ENCODE measurements at places on chromosomes 7 and 10.

DNA sequence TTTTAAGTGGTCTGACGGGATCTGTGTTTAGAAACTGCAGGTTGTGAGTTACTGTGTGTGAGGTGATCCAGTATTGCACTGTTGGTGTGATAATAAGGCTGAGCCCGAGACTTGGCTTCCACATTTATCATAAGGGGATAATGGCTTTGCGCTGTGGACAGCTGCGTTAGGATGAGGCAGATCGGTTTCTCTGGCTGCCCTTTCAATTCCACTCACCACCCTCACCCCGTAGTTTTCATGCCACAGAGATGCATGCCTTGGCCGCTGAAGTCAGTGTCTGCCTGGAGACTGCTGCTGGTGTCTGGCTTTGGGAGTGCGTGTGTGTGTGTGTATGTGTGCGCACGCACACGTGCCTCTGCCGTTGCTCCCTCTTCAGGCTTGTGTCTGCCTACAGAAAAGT, 273.0 kb downstream of the CCDC3 start:
- peaks cover 9% of the 10 kb centered on the region for H3K4me1 ChIP-seq
- no peak overlapping the region for H3K27ac ChIP-seq
- H3K27me3 ChIP-seq = no peaks in the 10 kb centered on the region
- H3K36me3 ChIP-seq = no peaks in the 10 kb centered on the region

DNA sequence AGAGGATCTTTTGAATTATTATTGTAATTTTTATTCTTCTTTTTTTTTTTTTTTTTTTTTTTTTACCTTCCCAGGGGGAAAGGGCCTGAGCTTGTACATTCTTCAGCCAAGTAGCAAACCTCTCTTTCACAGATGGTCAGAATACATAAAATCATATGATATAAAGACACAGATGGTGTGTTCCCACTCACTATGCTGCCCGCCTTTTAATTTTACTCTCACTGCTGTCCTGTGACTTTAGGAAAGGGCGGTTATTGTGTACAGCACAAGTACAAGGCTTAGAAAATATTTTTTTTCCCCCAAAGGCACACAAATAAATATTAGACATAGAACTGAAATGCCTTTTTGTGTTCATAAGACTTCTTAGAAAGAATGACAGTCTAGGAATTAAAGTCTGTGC, 213.6 kb downstream of the RPS24 start:
- H3K4me3 ChIP-seq = no peak overlapping the region
- peaks cover 20% of the 10 kb centered on the region for H3K4me1 ChIP-seq
- no peak overlapping the region for H3K27ac ChIP-seq
- no peak for DNase-seq
- no peaks in the 10 kb centered on the region for H3K36me3 ChIP-seq

- H3K27ac ChIP-seq = no peak overlapping the region
- no peak overlapping the region for H3K4me3 ChIP-seq
- no peak for DNase-seq
- no peaks in the 10 kb centered on the region for H3K27me3 ChIP-seq
- H3K4me1 ChIP-seq = no peaks in the 10 kb centered on the region
Observed at GRCh38 chr10:76743169-76743568, 894.4 kb downstream of the KCNMA1 start.

GRCh38 chr7:47031786-47032535, 550.0 kb downstream of the TNS3 start:
- H3K27me3 ChIP-seq = no peaks in the 10 kb centered on the region
- no peak overlapping the region for H3K4me3 ChIP-seq
- no peaks in the 10 kb centered on the region for H3K36me3 ChIP-seq
- no peak overlapping the region for H3K27ac ChIP-seq
- H3K4me1 ChIP-seq = no peaks in the 10 kb centered on the region

GRCh38 chr10:118447478-118448270, 105.5 kb upstream of the FAM204A start:
- H3K4me3 ChIP-seq = no peak overlapping the region
- H3K4me1 ChIP-seq = no peaks in the 10 kb centered on the region
- peaks cover 38% of the 10 kb centered on the region for H3K27me3 ChIP-seq
- H3K36me3 ChIP-seq = no peaks in the 10 kb centered on the region

GRCh38 chr7:25843467-25843866, 308.5 kb upstream of the NFE2L3 start:
- H3K27me3 ChIP-seq = peaks cover 8% of the 10 kb centered on the region
- peaks cover 15% of the 10 kb centered on the region for H3K4me1 ChIP-seq
- H3K27ac ChIP-seq = no peak overlapping the region
- H3K4me3 ChIP-seq = no peak overlapping the region
- no peak for DNase-seq
- H3K36me3 ChIP-seq = no peaks in the 10 kb centered on the region

GRCh38 chr10:122172361-122173008, 98.6 kb upstream of the BTBD16 start:
- no peak for DNase-seq
- H3K36me3 ChIP-seq = no peaks in the 10 kb centered on the region
- no peak overlapping the region for H3K4me3 ChIP-seq
- H3K27ac ChIP-seq = no peak overlapping the region

- no peak overlapping the region for H3K4me3 ChIP-seq
- no peaks in the 10 kb centered on the region for H3K4me1 ChIP-seq
- H3K27me3 ChIP-seq = no peaks in the 10 kb centered on the region
- H3K27ac ChIP-seq = no peak overlapping the region
Observed at GRCh38 chr7:106092204-106092603, 19.9 kb downstream of the SYPL1 start.

DNA sequence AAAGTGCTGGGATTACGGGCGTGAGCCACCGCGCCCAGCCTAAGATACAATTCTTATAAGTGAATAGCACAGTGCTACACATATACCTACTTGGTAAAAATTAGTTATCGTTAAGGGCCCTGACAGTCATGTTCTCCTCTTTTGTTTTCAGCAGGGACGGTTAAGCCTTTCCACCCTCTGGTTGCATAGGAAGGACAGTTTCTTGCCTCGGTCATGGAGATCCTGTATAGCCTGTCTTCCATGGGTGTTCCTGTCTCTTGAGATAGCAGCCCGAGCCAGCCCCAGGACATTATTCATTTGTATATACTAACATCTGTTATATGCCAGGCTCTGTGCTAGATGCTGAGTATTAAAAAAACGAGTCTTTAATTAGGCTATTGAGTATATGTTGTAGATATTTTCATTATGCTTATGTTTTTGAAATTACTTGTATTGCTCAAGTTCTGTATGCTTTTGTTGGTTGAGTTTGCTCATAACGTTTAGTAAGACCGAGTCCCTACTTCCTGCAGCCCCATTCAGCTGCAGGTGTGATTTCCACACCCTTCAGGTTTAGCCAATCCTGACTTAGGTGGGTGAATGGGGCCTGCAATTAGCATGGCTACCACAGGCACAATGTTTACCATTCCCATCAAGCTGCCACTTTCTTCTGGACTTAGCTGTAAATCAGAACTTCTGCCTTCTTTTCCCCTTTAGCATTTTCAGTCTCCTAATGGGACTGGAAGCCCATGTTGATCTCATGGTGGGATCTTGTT, 24.8 kb downstream of the CCSER2 start:
- H3K4me1 ChIP-seq = peaks cover 56% of the 10 kb centered on the region
- peak overlapping the region; percentile 44 for H3K27ac ChIP-seq
- no peak overlapping the region for H3K4me3 ChIP-seq
- H3K27me3 ChIP-seq = no peaks in the 10 kb centered on the region
- DNase-seq = no peak
- H3K36me3 ChIP-seq = no peaks in the 10 kb centered on the region

DNA sequence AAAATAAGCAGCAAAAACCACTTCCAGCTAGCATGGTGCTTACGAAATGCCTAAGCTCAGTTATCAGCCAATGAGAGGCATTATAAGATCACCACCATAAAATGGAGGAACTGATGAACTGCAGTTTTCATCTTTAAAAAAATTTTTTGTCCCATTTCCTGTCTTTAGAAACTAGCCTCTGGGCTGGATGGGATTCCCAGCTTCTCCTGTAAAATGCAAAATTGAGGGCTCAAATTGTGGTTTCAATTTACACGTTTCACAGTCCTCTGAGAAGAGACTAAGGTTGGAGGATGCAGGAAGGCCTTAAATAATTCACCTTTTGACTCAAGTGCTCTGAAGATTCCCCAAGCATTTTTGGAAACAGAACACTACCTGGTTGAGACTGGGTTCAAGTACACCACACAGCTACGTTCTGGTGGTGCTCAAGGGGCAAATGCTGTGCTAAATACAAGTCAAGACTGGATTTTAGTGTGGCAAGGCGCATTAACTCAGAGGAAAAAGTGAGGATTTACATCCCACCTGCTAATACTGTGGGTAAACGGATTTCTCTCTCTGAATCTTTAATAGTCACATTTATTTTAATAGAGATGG, 951 bp downstream of the ZNF25 start:
- H3K4me3 ChIP-seq = peak overlapping the region; percentile 73
- peaks cover 22% of the 10 kb centered on the region for H3K4me1 ChIP-seq
- no peak for DNase-seq
- H3K27ac ChIP-seq = peak overlapping the region; percentile 98
- H3K36me3 ChIP-seq = peaks cover 9% of the 10 kb centered on the region
- no peaks in the 10 kb centered on the region for H3K27me3 ChIP-seq

- no peaks in the 10 kb centered on the region for H3K27me3 ChIP-seq
- no peaks in the 10 kb centered on the region for H3K36me3 ChIP-seq
- no peak overlapping the region for H3K27ac ChIP-seq
Observed at GRCh38 chr10:82883603-82884002, 1008.6 kb downstream of the NRG3 start.

- no peak for DNase-seq
- no peaks in the 10 kb centered on the region for H3K36me3 ChIP-seq
- no peak overlapping the region for H3K27ac ChIP-seq
Observed at GRCh38 chr10:51425431-51425830, 274.0 kb downstream of the CSTF2T start.

- H3K27me3 ChIP-seq = no peaks in the 10 kb centered on the region
- no peak overlapping the region for H3K27ac ChIP-seq
- no peaks in the 10 kb centered on the region for H3K36me3 ChIP-seq
- no peaks in the 10 kb centered on the region for H3K4me1 ChIP-seq
- no peak overlapping the region for H3K4me3 ChIP-seq
Observed at GRCh38 chr10:65377687-65378086, 1548.1 kb upstream of the LRRTM3 start.

GRCh38 chr10:114015708-114016107, 28.0 kb upstream of the ADRB1 start:
- peaks cover 59% of the 10 kb centered on the region for H3K27me3 ChIP-seq
- H3K27ac ChIP-seq = no peak overlapping the region
- no peak for DNase-seq
- no peaks in the 10 kb centered on the region for H3K4me1 ChIP-seq

DNA sequence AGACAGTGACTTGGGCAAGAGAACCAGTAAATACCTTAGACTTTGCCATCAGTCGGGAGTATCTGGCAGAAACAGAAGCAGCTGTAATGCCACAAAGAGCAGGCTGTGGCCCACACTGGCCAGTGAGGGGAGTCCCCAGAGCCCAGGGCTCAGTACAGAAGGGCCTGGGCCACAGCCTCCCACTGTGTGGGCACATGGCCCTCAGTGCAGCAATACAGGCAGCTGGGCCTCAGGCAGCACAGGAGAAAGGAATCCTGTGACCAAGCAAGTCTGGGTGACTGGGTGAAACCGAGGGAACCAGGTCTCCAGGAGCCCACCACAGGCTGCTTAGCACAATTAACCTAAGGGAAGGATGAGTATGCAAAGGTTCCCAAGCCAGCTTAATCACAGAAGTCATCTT, 14.0 kb downstream of the WDR91 start:
- peaks cover 39% of the 10 kb centered on the region for H3K36me3 ChIP-seq
- no peaks in the 10 kb centered on the region for H3K27me3 ChIP-seq
- H3K4me3 ChIP-seq = no peak overlapping the region
- no peak overlapping the region for H3K27ac ChIP-seq
- no peak for DNase-seq

DNA sequence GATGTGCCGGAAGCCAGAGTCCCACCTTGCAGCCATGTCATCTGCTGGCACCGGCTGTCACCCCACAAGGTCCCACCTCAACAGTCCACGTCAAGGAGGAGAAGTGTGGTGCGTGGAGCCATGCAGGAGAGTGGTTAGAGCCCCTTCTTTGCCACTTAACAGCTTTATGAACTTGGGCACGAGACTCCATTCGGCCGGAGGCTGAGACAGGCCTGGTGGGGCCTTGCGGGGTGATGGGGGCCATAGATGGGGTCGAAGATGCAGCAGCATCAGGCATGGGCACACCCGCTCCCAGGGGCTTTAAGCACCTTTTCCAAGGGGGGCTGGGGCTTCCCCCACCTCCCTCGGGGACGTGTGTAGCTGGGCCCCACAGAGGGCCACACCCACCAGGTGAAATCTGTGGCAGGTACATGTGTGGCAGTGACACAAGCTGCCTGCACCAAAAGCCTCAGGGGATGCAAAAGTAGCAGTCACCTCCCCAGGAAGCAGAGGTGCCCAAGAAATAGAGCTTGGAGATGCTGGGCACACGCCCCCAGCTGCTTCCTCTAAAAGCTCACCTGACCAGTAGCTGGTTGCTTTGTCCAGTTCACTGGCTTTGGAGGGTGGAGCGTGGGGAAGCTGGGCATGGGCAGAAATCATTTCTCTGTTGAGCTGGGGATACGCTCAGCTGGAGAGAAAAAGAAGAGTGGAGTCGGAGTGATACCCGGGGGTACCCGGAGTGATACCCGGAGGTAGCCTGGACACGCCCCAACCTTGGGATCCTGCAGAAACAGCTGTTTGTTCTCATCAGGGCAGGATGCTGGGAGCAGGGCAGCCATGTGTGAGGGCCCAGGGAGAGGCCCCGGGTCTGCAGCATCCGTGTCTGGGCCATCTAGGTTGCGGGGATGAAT, 199.8 kb downstream of the EBF3 start:
- no peaks in the 10 kb centered on the region for H3K27me3 ChIP-seq
- H3K27ac ChIP-seq = no peak overlapping the region
- H3K4me1 ChIP-seq = no peaks in the 10 kb centered on the region
- H3K4me3 ChIP-seq = no peak overlapping the region
- DNase-seq = no peak

- no peak for DNase-seq
- H3K36me3 ChIP-seq = no peaks in the 10 kb centered on the region
- H3K4me3 ChIP-seq = no peak overlapping the region
- H3K4me1 ChIP-seq = no peaks in the 10 kb centered on the region
- no peaks in the 10 kb centered on the region for H3K27me3 ChIP-seq
- H3K27ac ChIP-seq = peak overlapping the region; percentile 16
Observed at GRCh38 chr7:16369855-16370254, 51.5 kb downstream of the CRPPA start.

GRCh38 chr7:138833596-138833995, 35.6 kb upstream of the ATP6V0A4 start:
- no peaks in the 10 kb centered on the region for H3K36me3 ChIP-seq
- H3K27me3 ChIP-seq = no peaks in the 10 kb centered on the region
- DNase-seq = no peak

DNA sequence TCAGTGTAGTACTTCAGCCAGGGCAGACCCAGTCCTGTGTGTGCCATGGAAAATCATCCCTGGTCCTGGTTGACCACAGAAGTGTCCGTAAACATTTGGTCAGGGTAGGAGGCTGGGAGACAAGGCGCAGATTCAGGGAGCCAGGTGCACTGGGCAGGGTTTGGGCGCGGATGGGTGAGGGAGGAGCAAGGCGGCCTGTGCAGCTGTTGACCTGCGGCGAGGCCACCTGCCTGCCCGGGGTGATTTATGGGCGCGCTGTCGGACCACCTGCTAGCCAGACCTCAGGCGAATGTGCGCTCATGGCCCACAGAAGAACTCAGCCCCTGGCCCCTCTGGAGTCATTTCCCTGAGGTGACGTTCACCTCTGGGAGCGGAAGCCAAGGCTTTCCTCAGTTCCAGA, 6.6 kb downstream of the SFRP5 start:
- H3K27ac ChIP-seq = no peak overlapping the region
- no peak overlapping the region for H3K4me3 ChIP-seq
- DNase-seq = no peak
- H3K36me3 ChIP-seq = no peaks in the 10 kb centered on the region
- H3K4me1 ChIP-seq = no peaks in the 10 kb centered on the region
